Mucosa of gallbladder (tissue), 1 donor: ENCODE measurements at places on chromosomes 13 and 19. TPM values are rescaled to one million over a fixed set of nuclear protein-coding genes. Genes with fewer than 3 reads are reported as not detected.

The PROSER3 gene
- total RNA-seq: 31.2 TPM

The CGB8 gene
- not detected for total RNA-seq

The TRIP10 gene
- total RNA-seq: 68.9 TPM

The BCKDHA gene
- total RNA-seq: 26.4 TPM

The ACP5 gene
- 18.0 TPM for total RNA-seq

The ZNF563 gene
- total RNA-seq: 2.9 TPM

The ACTL9 gene
- total RNA-seq: not detected

The SCAMP4 gene
- total RNA-seq: 89.3 TPM

The TMEM86B gene
- total RNA-seq: 193 TPM

The CCL25 gene
- not detected for total RNA-seq

The C19orf12 gene
- 22.8 TPM for total RNA-seq

The NCCRP1 gene
- 0.17 TPM for total RNA-seq
